ENCODE measurements at places on chromosomes 6 and 20. TPM values are rescaled to one million over a fixed set of nuclear protein-coding genes. Genes with fewer than 3 reads are reported as not detected.
A peak's percentile ranks its signal among the peaks of the same experiment; 100 is the strongest.

BACH2 gene
- total RNA-seq, result 0.87 TPM

RIN2 gene
- total RNA-seq, result 58.9 TPM

SNX9 gene
- 36.5 TPM for total RNA-seq

FAM83D gene
- 67.8 TPM for total RNA-seq

HRH3 gene
- total RNA-seq, result not detected

TGM6 gene
- total RNA-seq, result not detected

HLA-DQA2 gene
- total RNA-seq, result not detected

SLC35B2 gene
- total RNA-seq, result 34.4 TPM

- no peak for DNase-seq
- no peaks in the 10 kb centered on the region for H3K27me3 ChIP-seq
- H3K4me3 ChIP-seq, result no peak overlapping the region
- peaks cover 7% of the 10 kb centered on the region for H3K4me1 ChIP-seq
- H3K36me3 ChIP-seq, result no peaks in the 10 kb centered on the region
Measured at GRCh38 chr20:57350081-57350710, 859 bp upstream of the RAE1 start.

DNA sequence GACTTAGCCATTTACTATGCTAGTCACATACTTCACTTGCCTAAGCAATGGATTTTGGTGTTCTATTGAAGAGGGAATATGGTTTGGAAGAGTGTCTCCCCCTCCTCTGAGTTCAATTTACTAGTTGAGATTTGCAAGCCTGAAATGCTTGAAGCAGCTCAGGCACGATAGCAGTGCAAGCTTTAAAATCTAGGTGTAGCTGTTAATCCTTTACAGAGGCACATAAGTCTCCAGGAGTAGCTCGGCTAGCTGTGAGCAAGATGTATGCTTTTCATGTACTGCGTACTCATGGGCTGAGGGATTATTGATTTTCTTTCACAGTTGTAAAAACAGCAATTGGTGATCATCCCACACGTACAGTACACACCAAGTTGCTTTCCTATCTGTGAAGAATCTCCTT lies 726 bp downstream of the FLRT3 start:
- H3K4me3 ChIP-seq, result peak overlapping the region; percentile 50
- H3K36me3 ChIP-seq, result no peaks in the 10 kb centered on the region
- no peaks in the 10 kb centered on the region for H3K4me1 ChIP-seq
- H3K27me3 ChIP-seq, result no peaks in the 10 kb centered on the region
- DNase-seq, result no peak
- H3K27ac ChIP-seq, result peak overlapping the region; percentile 84

DNA sequence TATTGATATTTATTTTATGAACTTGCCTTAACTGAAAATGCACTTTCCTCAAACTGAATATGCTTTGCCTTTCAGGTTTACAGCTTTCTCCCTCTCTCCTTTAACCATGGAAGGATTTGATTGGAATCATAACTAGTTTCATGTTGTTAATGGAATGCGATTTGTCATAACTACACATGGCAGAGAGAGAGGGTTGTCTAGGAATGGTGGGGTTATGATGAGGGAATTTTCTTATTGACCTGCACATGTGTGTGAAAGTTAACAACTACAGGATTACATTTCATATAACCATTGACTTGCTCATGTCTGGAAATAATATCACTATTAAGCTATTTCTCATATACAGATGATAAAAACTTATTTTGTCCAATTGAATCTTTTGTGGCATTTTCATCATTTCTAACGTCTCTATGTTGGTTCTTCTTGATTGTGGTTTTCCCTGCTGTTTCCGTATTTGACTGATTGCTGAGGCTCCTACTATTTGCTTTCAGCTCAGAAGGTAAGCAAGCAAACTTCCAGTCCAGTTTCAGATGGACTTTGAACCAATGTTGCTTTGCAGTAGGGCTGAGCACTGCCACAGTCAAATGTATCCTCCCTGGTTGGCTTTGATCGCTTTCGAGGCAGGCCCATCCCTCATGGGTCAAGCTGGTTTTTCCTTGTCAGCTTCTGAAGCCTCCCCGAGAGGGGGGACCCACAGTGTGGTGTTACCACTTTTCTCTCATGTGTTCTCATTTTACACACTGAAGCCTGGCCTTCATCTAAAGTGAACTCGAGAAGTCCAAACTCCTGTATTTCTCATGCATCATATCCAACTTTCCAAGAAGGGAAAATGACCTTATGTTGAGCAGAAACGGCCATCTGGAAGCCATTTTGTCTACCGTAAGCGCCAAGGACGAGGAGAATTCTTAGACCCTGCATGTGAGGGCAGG lies 7.6 kb upstream of the CCN2 start:
- H3K4me1 ChIP-seq, result no peaks in the 10 kb centered on the region
- DNase-seq, result no peak
- H3K4me3 ChIP-seq, result no peak overlapping the region
- no peak overlapping the region for H3K27ac ChIP-seq

GRCh38 chr6:105795913-105796517 lies 290.1 kb upstream of the PRDM1 start:
- no peaks in the 10 kb centered on the region for H3K27me3 ChIP-seq
- peak overlapping the region; percentile 62 for H3K27ac ChIP-seq
- no peak overlapping the region for H3K4me3 ChIP-seq
- peaks cover 36% of the 10 kb centered on the region for H3K4me1 ChIP-seq
- DNase-seq, result no peak
- H3K36me3 ChIP-seq, result no peaks in the 10 kb centered on the region

GRCh38 chr20:57680934-57681914 lies 28.6 kb downstream of the PMEPA1 start:
- no peaks in the 10 kb centered on the region for H3K36me3 ChIP-seq
- no peak overlapping the region for H3K4me3 ChIP-seq
- H3K4me1 ChIP-seq, result peaks cover 70% of the 10 kb centered on the region
- DNase-seq, result no peak
- no peaks in the 10 kb centered on the region for H3K27me3 ChIP-seq

DNA sequence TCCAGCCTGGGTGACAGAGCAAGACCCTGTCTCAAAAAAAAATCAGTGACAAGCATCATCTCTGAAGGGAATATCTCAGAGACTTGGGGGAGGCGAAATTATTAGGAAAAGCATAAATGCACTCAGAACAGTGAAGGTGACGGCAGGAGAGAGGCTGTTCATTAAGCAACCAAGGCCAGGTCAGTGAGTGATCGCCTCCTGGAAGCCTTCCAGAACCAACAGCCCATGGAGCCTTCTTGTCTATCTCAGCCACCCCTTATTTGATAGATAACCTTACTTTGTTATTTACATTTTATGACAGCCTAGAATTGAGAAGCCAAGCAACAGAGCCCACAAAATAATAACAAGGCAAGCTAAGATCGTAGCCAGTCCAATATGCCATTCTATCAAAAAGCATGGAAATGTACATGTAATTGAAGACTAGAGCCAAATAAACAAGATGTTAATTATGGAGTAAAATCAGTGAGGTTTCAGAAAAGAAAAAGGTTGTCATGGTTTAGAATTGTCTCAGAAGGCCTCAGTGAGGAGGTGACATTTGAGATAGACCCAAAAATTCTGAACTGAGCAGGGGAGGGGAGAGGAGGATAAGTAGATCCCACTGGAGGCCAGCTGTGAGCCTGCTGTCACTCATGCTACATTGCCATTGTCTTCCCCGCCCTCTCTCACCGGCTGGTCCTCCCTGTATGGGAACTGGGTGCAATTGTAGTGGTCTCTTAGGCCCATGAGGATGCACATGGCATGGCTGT lies 17.8 kb downstream of the BNIP5 start:
- H3K36me3 ChIP-seq, result no peaks in the 10 kb centered on the region
- no peaks in the 10 kb centered on the region for H3K27me3 ChIP-seq
- no peak overlapping the region for H3K27ac ChIP-seq
- no peak for DNase-seq
- peaks cover 7% of the 10 kb centered on the region for H3K4me1 ChIP-seq
- H3K4me3 ChIP-seq, result no peak overlapping the region

DNA sequence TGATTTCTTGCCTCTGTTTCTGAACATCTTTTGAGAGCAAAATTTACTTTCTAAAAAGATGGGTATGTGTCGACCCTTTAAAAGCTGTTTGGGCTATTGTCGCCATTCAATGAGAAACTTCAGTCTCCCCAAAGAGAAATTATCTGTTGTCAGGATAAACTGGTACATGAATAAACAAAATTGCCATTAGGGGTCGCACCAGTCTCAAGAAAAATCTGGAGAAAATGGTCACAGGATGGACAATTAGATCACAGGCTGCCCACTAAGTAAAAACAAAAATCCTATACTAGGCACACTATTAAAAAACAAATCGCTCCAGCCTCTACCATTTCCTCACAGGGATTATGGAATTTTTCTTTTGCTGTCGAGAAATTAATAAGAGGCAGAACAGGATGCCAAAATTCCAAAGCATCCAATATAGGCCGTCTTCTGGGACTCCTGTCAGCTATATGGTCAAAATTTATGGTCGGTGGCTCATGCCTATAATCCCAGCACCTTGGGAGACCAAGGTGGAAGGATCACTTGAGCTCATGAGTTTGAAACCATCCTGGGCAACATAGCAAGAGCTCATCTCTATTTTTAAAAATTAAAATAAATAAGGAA lies 5.5 kb upstream of the HLA-E start:
- H3K36me3 ChIP-seq, result no peaks in the 10 kb centered on the region
- no peak for DNase-seq
- no peak overlapping the region for H3K4me3 ChIP-seq
- no peak overlapping the region for H3K27ac ChIP-seq
- peaks cover 29% of the 10 kb centered on the region for H3K4me1 ChIP-seq

DNA sequence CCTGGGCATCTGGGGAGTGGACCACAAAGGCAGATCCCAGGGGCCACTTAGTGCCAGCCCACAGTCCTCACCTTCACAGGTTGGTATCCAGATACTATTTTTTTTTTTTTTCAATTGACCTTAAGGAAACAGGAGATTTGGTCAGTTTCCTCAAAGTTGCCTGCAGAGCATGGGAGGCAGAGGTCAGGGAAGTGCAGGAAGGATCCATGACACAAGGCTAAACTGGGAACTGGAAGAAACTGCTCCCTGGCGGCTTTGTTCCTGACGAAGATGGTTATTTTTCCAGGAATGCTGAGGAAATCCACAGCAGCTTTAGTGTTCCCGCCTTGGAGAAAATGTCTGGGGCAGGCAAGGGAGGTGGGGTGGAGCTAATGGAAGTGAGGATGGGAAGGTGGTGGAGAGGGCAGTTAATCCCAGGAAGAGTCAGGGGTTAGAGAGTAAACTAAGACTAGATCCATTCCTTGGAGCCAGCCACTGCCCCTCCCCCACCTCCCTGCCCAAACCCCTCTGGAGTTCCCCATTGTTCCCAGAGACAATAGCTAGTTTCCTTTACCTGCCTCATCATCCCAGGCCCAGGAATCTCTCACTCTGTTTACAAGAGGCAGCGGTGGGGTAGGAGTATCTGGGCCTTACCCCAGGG lies 14.3 kb upstream of the MYMX start:
- no peaks in the 10 kb centered on the region for H3K27me3 ChIP-seq
- H3K36me3 ChIP-seq, result no peaks in the 10 kb centered on the region
- peaks cover 53% of the 10 kb centered on the region for H3K4me1 ChIP-seq
- peak overlapping the region; percentile 91 for H3K27ac ChIP-seq

DNA sequence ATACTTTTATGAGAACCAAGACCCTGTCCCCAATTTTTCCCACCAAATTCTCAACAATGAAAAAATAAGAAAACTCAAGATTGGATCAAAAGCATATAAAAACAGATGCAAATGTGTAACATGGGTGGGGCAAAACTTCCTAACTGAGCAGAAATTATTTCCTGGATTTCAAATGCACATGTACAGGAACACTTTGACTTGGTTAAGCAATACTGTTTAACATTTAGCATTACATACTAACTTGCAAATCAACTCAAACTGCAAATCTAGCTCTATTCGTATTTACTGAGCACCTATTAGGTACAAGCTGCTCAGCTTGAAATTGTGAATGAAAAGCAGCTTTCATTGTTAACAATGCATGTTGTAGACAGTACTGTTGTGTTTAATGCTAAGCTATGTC lies 40.2 kb downstream of the BMP5 start:
- no peaks in the 10 kb centered on the region for H3K4me1 ChIP-seq
- H3K27ac ChIP-seq, result no peak overlapping the region
- no peaks in the 10 kb centered on the region for H3K27me3 ChIP-seq
- H3K4me3 ChIP-seq, result no peak overlapping the region

DNA sequence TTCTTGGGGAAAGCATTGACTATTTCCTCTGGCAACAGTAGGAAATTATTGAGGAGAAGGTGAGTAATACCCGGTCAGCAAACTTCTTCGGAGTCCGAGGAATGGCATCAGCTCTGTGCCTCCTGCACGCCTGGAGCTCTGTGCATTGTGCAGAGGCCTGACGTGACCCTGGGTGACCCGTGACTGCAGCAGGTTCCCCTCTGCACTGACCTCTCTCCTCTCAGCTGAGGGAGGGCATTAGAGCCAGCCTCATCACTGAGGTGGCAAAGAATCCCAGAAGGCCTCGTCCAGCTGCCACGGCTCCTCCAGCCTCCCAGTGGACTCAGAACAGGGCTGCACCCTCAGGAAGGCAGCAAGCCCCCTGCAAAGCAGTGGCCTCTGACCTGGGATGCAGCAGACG lies 502.9 kb downstream of the CD83 start:
- no peak overlapping the region for H3K4me3 ChIP-seq
- no peaks in the 10 kb centered on the region for H3K36me3 ChIP-seq
- DNase-seq, result no peak
- H3K27me3 ChIP-seq, result no peaks in the 10 kb centered on the region
- H3K4me1 ChIP-seq, result peaks cover 10% of the 10 kb centered on the region
- H3K27ac ChIP-seq, result no peak overlapping the region

DNA sequence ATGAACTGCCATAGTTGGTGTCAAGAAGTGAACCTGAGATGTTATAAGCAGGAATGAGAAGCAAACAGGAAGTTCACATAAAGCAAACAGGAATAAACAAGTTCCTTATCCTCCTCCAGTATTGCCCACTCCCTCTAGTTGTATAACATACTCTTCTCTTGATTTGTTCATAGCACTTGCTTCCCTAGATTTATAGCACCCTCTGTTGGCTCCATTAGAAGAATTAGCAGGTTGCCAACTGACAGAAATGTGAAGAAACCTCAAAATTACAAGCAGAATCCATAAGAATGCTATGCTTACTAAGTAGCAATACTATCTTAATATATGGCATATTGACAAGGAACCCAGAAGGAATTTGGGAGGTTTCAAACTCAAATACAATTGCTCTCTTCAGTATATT lies 195.4 kb downstream of the TBX18 start:
- no peaks in the 10 kb centered on the region for H3K36me3 ChIP-seq
- H3K27me3 ChIP-seq, result no peaks in the 10 kb centered on the region
- H3K4me1 ChIP-seq, result no peaks in the 10 kb centered on the region
- no peak overlapping the region for H3K4me3 ChIP-seq
- no peak overlapping the region for H3K27ac ChIP-seq
- DNase-seq, result no peak

GRCh38 chr6:74091136-74091793 lies 395.3 kb downstream of the CD109 start:
- H3K27me3 ChIP-seq, result no peaks in the 10 kb centered on the region
- no peaks in the 10 kb centered on the region for H3K36me3 ChIP-seq
- no peak for DNase-seq
- H3K4me3 ChIP-seq, result no peak overlapping the region
- no peak overlapping the region for H3K27ac ChIP-seq
- peaks cover 6% of the 10 kb centered on the region for H3K4me1 ChIP-seq

GRCh38 chr6:114714836-114715507 lies 372.1 kb upstream of the HS3ST5 start:
- H3K27ac ChIP-seq, result no peak overlapping the region
- H3K36me3 ChIP-seq, result no peaks in the 10 kb centered on the region
- H3K27me3 ChIP-seq, result no peaks in the 10 kb centered on the region
- no peak overlapping the region for H3K4me3 ChIP-seq
- H3K4me1 ChIP-seq, result no peaks in the 10 kb centered on the region
- DNase-seq, result no peak

Measured in esophagus squamous epithelium (tissue), 5 donors.